ENCODE measurements at places on chromosomes 2 and 18.

DNA sequence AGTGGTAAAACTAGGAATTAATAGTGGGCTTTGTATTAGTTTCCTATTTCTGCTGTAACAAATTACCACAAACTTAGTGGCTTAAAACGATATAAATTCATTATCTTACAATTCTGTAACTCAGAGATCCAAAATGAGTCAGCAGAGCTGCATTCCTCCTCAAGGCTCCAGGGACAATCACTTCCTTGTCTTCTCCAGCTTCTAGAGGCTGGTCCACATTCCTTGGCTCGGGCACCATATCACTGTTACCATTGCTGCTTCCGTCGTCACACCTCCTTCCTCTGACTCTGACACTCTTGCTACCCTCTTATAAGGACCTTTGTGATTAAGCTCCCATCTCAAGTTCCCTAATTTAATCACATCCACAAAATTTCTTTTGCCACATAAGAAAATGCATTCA is 567.8 kb upstream of the KLHL29 start:
- DNase-seq, result no peak

GRCh38 chr2:24448797-24449196 is 42.3 kb upstream of the NCOA1 start:
- no peak for DNase-seq

DNA sequence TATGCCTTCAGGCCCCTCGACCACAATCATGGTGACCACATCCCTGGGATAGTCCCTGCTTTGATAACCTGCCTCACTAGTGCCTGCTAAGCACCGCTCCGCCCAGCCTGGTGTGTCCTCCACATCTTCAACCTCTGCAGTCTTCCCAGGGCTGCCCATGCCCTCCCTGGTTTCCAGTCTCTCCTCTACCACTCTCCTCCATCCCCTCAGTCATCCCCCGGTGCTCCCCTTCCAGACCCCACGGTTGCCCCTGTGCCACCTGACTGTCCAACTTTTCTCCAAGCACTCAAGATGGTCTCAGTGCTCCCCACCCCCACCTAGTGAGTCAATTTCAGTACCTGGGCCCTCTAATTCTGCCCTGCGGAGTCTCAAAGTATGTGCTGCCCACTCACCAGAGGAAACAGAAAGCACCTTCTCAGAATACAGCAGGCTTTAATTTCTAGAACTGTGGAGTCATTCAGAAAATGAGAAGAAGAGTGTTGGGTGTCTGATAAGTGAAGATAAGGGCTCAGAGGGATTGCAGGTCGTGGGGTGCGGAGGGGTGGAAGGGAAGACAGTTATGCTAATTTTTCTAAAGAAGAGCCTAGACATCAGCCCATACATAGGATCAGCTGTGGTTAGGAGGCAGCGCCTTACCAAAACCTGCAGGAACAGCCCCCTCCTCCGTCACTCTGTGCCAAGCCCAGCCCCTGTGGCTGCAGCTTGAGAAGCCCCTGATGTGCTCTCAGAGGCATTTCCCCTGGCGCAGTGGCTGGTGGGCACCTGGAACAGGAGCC is 53.6 kb upstream of the CAB39 start:
- DNase-seq, result peak; percentile 83

DNA sequence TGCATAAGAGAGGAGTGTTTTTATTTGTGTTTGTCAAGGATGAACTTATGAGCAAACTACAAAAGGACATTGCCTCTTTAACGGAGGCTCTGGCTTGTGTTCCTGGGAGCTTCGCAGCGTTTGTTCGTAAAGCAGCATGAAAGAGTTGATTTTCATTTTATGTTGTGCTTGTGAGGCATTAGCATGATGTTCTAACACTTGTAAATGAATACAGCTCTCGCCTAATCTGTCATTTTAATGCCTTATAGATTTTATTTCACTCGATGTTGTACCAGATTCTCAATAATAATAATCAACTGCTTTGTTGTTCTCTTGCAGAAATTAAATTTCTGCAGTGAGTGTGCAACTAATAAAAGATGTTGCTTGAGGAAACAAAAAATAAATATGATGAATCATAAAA is 687.3 kb upstream of the FANCL start:
- no peak for DNase-seq

- no peak for DNase-seq
Measured at GRCh38 chr2:238099714-238100048, 459 bp upstream of the ESPNL start.

DNA sequence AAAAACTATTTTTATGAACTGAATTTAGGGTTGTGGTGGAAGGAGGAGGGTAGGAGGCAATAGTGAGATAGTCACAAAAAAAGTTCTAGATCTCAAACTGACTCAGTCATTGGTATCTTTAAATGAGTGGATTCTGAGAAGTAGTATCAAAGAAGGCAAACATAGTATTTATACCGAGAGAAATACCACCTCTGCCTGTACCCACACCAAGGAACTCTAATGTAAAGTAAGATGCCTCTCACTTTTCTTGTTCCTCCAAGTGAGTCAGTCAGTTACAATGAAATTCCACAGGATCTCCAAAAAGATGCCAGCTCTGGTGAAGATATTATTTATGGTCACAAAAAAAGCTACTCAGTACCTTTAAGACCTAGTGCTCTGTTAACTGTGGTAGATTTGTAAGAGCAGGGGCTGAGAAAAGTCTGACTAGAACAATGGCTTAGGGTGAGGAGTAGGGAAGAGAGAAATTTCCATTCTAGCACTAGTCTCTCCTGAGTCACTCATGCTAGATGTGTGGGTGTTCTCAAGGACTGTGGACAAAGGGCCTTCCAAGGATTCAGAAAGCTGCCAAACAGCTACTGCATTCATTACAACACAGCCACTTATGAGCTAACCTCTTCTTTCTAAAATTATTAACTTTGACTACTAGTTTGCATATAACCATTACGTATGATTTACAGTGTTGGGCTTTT is 36.3 kb downstream of the YWHAQ start:
- no peak for DNase-seq

- DNase-seq, result no peak
Measured at GRCh38 chr2:102735416-102736109, 26.3 kb upstream of the TMEM182 start.

- DNase-seq, result no peak
Measured at GRCh38 chr18:41324020-41324791, 630.8 kb upstream of the PIK3C3 start.

DNA sequence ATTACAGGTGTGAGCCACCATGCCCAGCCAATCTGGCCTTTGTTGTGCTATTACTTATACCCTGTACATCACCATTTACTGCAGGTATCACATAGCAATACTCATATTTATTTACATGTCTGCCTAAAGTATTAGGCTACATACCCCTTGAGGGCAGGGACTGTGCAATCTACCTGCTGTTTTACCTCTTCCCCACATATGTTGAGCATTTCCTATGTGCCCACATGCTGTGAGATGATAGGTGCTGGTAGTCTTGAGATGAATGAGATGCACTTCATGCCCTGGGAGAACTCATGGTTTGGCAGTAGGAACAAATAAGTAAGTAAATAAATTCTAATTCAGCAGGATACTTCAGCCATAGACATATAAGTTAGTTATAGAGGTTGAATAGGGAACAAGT is 59.2 kb downstream of the TTC39C start:
- no peak for DNase-seq

DNA sequence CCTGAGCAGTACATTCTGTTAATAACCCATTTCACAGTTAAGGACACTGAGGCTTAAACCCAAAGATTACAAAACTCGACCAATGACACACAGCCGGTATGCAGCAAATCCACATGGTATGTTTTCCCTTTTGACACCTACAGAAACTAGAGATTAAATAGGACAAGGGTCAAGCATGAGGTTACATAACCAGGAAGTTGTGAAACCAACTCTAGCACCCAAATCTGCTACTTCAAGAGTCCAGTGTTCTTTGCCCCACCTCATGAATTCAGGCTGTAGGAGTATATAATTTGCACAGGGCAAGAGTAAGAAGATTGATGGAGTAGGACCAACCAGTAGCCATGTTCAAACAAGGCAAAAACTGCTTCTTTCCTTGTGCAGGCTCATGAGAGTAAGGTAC is 249.8 kb downstream of the BCL11A start:
- DNase-seq, result no peak

DNA sequence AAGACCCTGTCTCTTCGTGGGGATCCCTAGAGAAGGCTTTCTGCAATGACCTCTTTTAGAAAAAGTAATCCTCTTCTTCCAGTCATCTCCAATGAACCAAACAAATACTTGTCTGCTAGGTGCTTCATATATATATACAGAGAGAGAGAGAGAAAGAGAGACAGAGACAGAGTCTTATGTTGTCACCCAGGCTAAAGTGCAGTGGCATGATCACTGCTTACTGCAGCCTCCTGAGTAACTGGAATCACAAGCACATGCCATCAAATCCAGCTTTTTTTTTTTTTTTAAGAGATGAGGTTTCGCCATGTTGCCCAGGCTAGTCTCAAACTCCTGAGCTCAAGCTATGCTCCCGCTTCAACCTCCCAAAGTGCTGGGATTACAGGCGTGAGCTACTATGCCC is 18.6 kb upstream of the PKDCC start:
- DNase-seq, result no peak

- DNase-seq, result no peak
Measured at GRCh38 chr2:50770299-50770698, 261.6 kb downstream of the NRXN1 start.

DNA sequence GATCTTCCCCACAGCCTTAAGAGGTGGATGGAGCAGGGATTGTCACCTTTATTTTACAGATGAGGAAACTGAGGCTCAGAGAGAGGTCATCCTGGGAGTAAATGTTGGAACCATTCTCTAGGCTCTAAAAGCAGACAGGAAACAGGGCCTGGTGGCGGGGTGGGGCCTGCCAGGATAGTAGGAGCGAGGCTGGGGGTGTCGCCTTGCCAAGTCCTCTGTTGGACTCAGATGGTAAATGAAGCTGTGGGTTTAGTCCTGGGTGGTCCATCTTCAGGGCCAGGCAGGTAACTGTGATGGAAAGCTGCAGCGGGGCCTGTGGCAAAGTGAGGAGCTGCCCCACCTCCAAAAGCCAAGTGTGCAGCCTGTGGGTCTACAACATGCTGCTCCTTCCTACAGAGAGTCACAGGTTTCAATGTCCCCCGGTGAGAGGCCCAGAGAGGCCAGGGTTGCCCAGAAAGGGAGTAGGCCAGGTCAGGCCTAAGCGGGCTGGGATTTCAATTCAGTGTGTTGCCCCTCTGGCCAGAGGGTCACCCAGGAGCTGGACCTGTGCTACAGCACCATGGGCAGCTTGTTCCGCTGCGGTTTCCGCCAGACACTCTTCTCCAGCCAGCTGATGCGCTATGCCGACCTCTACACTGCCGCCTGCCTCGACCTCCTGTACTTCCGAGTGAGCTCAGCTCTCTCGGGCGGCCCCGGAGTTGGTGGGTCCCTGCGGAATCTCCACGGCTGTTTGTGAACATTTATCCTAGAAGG is 6.6 kb downstream of the NT5DC4 start:
- no peak for DNase-seq

- DNase-seq, result no peak
Measured at GRCh38 chr2:219125886-219126270, 34.7 kb downstream of the NHEJ1 start.

- no peak for DNase-seq
Measured at GRCh38 chr18:76484749-76485387, 10.2 kb downstream of the ZNF516 start.

- no peak for DNase-seq
Measured at GRCh38 chr2:229133155-229133772, 137.8 kb downstream of the PID1 start.

GRCh38 chr2:239277401-239278085 is 123.3 kb downstream of the HDAC4 start:
- DNase-seq, result no peak

DNA sequence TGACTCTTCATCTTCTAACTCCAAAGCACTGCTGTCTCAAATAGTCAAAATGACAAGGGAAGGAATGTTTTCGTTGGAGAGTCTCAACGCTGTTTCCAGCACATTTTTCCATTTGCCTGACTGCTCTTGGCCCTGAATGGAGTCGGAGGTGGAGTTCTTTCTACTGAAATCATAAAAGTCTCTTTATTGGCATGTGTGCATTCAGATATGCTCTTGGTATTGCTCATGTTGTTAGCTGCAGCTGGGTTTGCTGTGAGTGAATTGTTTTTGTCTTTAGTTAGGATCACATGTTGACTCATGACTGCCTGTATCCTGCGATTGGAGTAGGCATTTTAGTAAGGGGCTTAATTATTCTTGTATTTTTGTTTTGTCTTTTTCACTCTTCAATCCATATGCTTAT is 16.8 kb downstream of the TMEM17 start:
- no peak for DNase-seq

DNA sequence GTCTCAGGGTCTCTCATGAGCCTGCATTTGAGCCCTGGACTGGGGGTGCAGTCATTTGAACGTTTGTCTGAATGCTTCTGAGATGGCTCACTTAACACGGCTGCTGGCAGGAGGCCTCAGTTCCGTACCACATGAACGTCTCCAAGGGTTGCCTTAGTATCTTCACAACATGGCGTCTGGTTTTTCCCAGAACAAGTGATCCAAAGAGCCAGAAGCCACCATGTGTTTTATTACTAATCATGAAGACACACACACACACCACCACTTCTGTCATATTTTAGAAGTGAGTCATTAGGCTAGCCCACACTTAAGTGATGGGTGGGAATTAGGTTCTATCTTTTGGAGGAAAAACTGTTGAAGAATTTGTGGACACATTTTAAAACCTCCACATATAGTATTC is 15.0 kb upstream of the MYO1B start:
- no peak for DNase-seq
